Brain microvascular endothelial cell (primary cell): ENCODE measurements at places on chromosomes 6 and 20.

DNA sequence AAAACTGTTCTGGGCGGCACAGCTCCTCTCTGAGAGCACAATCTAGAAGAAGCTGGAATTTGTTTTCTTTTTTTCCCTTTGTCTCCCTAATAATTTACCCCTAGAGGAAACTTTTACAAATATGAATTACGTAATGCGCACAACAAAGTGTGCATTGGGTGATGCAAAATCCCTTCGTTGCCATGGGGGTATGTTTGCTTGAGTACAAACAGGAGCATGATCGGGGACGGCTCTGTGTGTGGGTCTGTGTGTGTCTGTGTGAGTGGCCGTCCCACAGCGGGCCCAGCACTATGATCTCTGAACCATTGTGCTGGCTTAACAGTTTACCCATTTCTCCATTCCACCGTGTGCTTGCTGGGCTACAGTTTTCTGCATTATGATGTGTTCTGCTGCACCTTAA is 278.2 kb downstream of the CDC5L start:
- DNase-seq = no peak

- DNase-seq = no peak
These were observed 106.9 kb downstream of the TRDN start for GRCh38 chr6:123529843-123530242.

DNA sequence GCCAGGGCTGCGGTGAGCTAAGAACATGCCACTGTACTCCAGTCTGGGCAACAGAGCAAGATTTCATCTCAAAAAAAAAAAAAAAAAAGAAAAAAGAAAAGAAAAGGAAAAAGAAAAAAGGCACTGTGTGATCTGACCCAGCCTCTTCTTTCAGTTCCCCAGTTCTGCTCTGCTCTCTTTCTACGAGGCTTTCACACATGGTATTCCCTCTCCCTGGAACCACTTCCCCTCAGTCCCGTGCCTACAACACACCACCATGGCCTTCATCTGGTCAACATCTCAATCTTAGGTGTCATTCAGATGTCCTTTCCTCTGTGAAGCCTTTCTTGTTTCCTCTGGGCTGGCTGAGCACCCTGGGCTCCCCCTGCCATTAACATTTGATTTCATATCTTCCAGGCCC is 2.3 kb upstream of the DSN1 start:
- no peak for DNase-seq

DNA sequence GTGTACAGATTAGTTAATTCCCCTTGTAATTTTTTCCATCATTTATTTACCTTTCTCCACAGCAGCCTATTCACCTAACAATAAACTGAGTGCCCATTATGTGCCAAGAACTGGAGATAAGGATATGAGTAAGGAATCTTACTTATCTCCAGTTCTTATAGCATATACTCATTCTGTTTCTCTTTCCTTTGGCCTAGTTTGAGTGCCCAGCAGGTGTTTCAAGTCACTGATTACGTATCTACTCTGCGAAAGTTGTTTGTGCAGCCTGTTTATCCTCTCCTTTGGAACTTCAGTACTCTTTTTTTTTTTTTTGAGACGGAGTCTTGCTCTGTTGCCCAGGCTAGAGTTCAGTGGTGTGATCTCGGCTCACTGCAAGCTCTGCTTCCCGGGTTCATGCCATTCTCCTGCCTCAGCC is 17.3 kb upstream of the POU5F1 start:
- no peak for DNase-seq

- DNase-seq = no peak
These were observed 50.8 kb upstream of the MYLIP start for GRCh38 chr6:16078064-16078463.

DNA sequence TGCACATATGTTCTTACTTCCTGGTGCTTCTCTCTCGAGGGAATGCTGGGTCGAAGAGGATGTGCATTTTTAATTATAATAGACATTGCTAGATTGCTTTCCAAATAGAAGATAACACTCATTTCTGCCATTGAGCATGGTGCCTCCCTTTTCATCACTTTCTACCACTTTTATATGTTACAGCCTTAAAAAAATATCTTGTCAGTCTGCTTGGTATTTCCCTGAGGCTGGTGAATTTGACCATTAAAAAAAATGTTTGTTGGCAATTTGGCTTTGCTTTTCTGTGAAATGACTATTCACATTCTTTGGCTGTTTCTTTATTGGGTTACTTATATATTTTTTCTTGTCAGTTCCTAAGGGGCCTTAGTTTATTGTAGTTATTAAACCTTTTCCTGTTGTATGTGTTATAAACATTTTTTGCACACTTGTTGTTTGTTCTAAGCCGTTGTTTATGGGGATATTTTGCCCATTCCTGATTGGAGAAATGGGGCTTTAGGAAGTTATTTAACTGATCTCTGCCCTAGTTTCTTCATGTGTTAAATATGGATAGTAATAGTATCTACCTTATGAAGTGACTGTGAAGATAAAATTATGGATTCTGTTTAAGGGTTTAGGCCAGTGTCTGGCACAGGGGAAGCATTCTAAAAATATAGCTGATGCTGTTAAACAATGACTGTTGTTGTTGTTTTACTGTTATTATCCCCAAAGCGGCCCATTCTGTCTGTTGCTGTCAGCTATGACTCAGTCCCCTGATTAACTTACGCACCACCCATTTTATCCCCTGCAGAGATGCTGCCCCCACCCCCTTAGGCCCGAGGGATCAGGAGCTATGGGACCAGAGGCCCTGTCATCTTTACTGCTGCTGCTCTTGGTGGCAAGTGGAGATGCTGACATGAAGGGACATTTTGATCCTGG is 3.8 kb downstream of the DDR1 start:
- DNase-seq = peak; percentile 63

- no peak for DNase-seq
These were observed 95.6 kb downstream of the KIF16B start for GRCh38 chr20:16477632-16478031.
